ENCODE measurements at places on chromosomes 3 and 15.

DNA sequence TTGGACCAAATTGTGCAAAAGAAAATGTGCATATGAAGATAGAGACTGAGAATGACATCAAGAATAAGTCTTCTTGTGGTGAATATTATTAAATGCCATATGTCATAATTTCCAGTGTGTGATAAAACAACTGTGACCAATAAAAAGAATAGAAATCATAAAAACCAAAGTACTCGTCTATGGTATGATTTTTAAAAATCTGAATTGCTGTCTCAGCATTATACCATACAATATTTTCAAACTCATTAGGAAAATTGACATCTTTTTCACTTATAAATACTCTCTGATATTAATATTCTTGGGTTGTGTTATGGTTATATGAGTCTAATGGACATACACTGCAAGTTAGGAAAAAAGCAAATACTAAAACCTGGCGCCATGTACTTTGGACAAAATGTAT, 279.4 kb downstream of the ROBO1 start:
- DNase-seq: no peak

- no peak for DNase-seq
These were observed 148.8 kb upstream of the TRIM42 start for GRCh38 chr3:140529096-140529495.

GRCh38 chr3:133570937-133571320, 2.6 kb upstream of the CDV3 start:
- DNase-seq: no peak

GRCh38 chr3:194577986-194578905, 55.0 kb downstream of the TMEM44 start:
- DNase-seq: no peak

DNA sequence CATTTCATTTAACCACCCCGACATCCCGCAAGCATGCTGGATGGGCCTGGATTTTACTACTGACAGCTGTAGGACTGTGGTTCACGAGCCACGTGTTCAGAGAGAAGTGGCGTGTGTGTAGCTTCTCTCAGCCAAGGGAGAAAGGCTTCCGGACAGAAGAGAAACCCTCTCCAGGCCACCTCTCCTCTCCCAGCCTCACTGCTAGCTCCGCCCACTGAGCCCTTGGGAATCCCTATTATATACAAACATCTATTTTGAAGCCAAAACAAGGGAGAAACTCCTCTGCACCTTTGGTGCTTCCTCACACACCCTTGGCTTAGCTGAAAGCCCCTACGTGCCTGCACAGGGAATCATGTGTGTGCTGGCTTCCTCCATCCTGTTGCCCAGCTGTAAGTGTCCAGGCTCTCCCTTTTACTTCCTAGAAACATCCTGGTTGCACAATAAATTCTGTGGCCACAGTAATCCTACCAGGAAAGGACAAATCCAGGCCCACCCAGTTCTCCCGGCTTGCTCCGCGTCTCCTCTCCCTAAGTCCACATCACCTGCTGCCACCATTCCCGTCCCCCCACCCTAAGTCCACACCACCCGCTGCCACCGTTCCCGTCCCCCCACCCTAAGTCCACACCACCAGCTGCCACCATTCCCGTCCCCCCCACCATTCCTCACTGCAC, 30.5 kb downstream of the PCSK6 start:
- no peak for DNase-seq

GRCh38 chr3:69441040-69441439, 55.2 kb upstream of the FRMD4B start:
- no peak for DNase-seq

GRCh38 chr15:88161636-88162035, 94.9 kb downstream of the NTRK3 start:
- DNase-seq: no peak

DNA sequence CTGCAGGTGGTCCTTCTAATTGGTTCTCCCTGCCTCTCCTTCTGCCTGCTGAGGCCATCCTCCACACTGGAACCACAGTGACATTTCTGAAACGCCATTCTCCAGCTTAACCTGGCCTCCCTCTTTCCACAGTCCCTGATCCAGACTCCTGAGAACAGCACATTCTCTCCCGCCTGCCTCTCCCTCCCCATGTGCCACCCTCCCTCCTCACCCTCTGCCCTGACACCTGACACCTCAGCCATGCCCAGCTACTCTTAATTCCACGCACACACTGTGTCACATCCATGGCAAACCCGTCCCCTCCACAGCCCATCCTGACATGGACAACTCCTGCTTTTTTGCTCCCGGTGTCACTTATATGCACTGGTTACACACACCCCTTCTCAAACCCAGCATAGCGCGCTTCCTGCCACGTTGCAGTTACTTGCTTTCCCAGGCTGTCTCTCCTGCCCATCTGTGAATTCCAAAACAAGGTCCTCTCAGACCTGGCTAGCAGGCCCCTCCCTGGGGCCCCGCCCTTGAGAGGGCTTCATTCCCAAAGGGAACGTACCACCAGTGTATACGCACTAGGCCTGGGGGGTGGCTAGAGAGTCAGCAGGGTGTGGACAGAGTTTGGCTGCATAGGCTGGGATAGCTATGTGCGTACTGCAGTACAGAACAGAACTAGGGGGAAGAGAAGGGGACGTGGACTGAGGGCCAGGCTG, 92.7 kb upstream of the BLM start:
- no peak for DNase-seq
